ENCODE measurements at places on chromosomes 3 and 15.

- ATAC-seq, result peak; percentile 71
These were observed 62.3 kb downstream of the PPARG start for GRCh38 chr3:12351145-12351544.

GRCh38 chr3:170726976-170727661 is 141.2 kb upstream of the SLC7A14 start:
- peak; percentile 42 for ATAC-seq

DNA sequence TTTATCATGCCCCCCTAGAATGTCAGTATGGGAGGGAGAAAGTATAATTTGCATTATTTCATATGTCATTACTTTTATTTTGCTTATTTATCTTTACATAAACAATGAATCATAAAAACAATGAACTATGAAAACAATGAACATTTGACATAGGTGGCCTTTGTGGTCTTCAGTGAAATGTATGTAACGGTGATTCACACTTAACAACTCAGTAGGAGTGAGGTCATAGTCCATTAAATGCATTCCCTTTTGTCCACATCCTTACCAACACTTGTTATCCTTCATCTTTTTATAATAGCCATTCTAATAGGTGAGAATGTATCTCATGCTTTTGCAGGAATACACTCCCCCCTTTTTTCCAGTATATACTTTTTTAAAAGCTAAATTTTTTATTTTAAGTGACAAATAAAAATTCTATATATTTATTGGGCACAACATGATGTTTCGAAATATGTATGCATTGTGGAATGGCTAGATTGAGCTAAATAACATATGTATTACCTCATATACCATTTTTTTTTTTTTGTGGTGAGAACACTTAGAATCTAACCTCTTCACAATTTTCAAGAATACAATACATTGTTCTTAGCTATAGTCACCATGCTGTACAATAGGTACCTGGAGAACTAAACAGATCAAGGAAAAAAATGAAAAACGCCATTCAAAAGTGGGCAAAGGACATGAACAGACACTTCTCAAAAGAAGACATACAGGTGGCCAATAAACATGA is 189.5 kb downstream of the WDR72 start:
- ATAC-seq, result no peak

GRCh38 chr3:38644016-38644661 is 5.3 kb downstream of the SCN5A start:
- no peak for ATAC-seq

DNA sequence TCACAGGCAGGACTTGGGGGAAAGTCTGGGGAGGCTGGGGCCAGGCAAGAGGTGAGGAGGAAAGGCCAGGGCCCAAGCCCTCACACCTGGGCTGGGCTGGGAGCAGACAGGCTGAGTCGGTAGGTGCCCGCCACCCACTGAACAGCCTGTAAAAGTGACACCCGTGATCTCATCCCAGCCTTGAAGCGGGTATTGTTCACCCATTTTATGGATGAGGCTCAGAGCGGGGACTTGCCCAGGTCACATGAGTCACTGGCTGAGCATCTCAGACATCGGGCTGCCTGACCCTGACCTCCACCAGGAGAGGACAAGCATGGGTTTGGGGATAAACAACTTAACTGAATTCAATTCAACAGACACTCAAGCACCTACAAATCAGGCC is 52.0 kb upstream of the CTSH start:
- no peak for ATAC-seq

DNA sequence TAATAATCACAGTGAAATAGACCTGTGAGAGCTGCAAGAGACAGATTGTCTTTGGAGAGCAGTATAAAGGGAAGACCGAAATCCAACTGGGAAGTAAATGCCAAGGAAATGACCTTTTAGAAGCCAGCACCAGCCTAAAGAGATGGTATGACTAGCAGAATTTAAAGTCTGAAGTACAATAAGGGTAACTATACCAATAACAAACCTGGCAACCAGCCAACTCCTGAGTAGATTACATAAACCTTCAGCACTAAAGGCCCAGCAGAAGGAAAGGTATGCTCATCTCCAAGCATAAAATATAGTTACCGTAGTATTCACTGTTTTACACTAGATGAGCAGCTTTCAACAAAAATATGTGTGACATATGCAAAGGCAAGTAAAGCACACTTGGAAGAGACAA is 155.1 kb upstream of the SATB1 start:
- no peak for ATAC-seq

GRCh38 chr3:102447272-102447671 is 12.5 kb downstream of the ZPLD1 start:
- ATAC-seq, result no peak

DNA sequence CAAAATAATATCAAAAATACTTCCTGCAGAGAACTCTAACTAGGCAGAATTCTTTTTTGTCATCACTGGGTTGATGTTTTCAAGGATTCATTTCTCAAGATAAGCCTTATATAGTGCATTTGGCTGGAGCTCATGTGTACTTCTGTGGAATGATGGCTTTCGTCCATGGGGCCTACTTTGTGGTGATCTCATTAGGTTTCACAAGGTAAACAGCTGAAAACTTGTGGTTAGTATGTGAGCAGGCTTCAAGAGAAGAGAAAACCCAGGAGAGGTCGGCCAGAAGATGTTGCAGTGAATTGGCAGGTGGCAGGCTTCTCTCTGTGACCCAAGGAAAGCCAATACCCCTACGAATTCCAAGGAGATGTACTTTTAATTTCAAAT is 121.4 kb upstream of the PHLDB2 start:
- peak; percentile 88 for ATAC-seq

DNA sequence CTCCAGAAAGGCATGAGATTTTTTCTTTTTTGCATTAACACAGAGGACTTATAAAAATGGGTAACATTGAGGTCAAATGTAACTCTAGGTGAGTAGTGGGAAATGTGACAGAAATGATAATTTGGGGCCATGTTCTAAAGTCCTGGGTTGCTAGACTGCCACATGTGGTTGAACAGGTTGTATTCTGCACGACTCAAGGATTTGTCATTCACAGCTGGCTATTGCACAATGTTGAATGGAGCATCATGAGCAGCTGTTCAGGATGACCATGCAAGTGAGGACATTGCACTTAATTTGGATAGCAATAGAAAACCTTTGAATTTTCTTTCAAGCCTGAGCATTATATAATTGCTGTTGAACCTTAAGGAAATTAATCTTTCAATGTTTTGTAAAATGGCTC is 396.6 kb downstream of the NAALADL2 start:
- peak; percentile 80 for ATAC-seq

DNA sequence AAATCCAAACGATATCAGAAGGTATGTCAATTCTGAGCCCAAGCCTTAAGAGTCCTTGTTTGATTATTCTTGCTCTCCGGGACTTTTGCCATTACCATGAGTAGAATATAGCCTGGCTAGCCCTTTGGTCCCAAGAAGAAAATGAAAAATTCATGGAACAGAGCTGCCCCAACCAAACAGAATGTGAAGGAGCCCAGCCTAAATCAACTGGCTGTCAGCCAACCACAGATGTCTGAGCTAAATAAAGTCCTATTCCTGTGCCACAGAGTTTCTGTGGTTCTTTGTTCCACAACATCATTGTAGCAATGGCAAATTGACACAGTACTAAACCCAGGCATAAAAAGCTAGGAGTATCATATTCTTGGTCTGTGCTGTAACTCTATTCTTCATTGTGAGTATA is 185.2 kb downstream of the CPNE4 start:
- no peak for ATAC-seq

DNA sequence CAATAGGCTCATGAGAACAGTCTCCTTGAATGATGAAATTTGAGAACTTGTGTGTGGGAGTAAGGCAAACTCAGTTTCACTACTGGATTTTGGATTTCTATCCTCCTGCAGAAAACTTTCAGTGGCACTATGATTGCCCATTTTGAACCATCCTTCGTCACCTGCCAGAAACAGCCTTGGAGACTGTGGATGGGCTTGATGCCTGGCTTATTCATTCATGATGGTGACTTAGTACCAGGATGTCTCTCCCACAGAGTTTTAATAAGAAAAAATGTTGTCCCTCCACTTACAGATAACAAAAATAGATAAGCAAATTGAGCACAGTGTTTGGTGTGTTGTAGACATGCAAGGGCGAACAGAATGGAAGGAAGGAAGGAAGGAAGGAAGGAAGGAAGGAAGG is 53.5 kb upstream of the CPNE4 start:
- ATAC-seq, result no peak

- ATAC-seq, result no peak
These were observed 10.9 kb downstream of the DISP2 start for GRCh38 chr15:40368719-40369473.

DNA sequence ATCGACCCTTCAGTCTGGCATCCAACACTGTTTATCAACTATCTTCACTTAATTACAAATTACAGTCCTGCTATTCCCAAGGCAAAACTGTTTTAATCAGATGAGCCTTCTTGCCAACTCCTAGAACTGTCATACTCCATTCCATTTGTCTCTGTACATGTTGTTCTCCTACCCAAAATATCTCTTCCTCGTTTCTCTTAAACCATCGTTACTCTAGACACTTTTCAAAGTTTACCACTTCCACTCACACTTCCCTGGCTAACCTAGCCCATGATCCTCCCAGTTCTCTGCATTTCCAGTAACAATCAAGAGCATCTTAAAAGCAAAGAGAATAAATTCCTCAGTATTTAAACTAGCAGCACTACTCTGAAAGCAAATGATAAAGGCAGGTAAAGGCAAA is 19.9 kb downstream of the ZNF106 start:
- peak; percentile 82 for ATAC-seq

GRCh38 chr15:64749999-64750657 is 25.3 kb downstream of the RBPMS2 start:
- ATAC-seq, result peak; percentile 12

- ATAC-seq, result peak; percentile 65
These were observed 205.6 kb upstream of the DPH6 start for GRCh38 chr15:35751413-35752133.

DNA sequence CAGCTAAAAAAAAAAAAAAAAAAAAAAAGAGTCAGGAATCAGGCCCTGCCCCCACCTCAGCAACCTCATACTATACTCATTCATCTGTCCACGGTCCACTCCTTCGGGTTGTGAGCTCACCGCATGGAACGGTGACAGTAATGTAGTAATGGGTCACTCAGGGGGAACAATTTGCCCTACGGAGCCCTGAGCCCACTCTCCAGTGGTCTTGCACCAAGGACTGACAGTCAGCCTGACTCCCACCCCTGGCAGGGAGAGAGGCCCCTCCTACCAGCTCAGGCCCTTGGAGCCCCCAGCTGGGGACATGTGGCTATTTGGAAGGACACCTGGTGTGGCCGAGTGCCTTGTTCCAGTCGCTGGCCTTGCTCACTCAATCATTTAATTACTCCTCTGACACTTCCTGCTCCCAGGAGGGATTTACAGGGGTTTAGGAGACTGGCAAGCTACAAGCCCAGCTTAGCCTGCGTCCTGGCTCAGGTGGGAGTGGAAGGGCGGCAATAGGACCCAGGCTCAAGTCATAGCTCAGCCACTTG is 19.9 kb upstream of the CACNA2D2 start:
- ATAC-seq, result no peak

GRCh38 chr3:136617198-136617597 is 135.0 kb downstream of the STAG1 start:
- no peak for ATAC-seq

- no peak for ATAC-seq
These were observed 27.8 kb downstream of the SHQ1 start for GRCh38 chr3:72820415-72820814.

- ATAC-seq, result no peak
These were observed 236.6 kb downstream of the ZMAT3 start for GRCh38 chr3:178835033-178835432.

GRCh38 chr3:58867621-58868020 is 182.2 kb downstream of the CFAP20DC start:
- ATAC-seq, result no peak

- no peak for ATAC-seq
These were observed 207.3 kb downstream of the SQOR start for GRCh38 chr15:45842151-45842550.

GRCh38 chr3:180093535-180093934 is 56.8 kb upstream of the PEX5L start:
- ATAC-seq, result no peak

GRCh38 chr3:139477710-139478640 is 1.7 kb upstream of the RBP2 start:
- ATAC-seq, result no peak

- ATAC-seq, result no peak
These were observed 5.0 kb downstream of the RARB start for GRCh38 chr3:25433106-25433505.

- ATAC-seq, result no peak
These were observed 226.0 kb upstream of the CGNL1 start for GRCh38 chr15:57150066-57150865.

DNA sequence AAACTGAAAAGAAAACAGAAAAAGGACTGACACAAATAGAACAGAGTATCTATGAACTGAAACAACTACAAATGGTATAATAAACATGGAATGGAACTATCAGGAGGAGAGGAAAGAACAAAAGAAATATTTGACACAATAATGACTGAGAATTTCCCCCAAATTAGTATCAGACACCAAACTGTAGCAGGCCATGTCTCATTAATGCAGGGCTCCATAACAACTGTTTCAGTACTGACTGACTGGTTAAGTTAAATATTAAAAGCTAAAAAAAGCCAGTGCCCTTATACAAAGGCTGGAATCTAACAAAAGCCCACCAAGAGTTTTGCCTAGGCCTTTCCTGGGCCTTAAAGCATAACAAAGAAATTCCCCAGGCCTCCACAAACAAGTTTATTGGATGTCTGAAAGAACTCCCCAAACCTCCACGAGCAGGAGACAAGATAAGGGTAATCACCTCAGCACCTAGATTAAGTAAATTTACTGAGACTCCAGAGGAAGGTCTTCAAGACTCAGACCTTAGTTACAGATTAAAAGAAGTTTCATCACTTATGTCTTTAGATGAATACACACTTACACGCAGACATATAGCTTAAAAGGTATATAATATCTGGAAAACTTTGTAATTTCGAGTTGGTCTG is 45.7 kb downstream of the KPNA1 start:
- no peak for ATAC-seq

DNA sequence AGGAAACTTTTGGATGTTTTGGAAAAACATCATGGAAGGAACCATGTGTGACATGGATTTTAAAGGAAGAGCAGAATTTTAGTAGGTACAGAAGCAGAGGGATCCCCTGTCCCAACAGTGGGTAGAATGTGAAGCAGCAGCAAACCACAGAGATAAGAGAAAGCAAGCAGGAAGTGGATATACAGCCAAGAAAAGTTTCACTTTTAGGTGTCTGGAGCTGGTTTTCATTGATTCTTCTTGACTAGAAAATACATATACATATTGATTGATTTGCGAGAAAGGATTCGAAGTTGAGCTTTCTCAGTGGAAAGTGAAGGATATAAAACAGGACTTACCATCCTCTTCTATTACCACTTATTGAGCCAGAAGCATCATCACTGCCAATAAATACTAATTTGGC is 133.5 kb downstream of the KCNMB2 start:
- no peak for ATAC-seq
